ENCODE measurements at places on chromosomes 4 and X. TPM values are rescaled to one million over a fixed set of nuclear protein-coding genes. Genes with fewer than 3 reads are reported as not detected.

The PROM1 gene
- not detected for total RNA-seq

The SPANXA1 gene
- total RNA-seq, result not detected

The PPEF2 gene
- not detected for total RNA-seq

The PDGFRA gene
- total RNA-seq, result 82.1 TPM

The GJB1 gene
- not detected for total RNA-seq

The GIMD1 gene
- total RNA-seq, result not detected

The CT45A5 gene
- not detected for total RNA-seq

The RENBP gene
- 2.1 TPM for total RNA-seq

The IL2RG gene
- total RNA-seq, result not detected

The GCNA gene
- total RNA-seq, result 3.0 TPM

The C1QTNF7 gene
- total RNA-seq, result not detected

The C4orf50 gene
- not detected for total RNA-seq

The GAGE2A gene
- total RNA-seq, result not detected

The TMPRSS11E gene
- total RNA-seq, result 0.05 TPM

The PRSS12 gene
- total RNA-seq, result 120 TPM

The PAGE4 gene
- not detected for total RNA-seq

The XK gene
- total RNA-seq, result under 0.01 TPM

The CHIC1 gene
- 12.2 TPM for total RNA-seq

The CXCL10 gene
- not detected for total RNA-seq

The GLRA3 gene
- not detected for total RNA-seq

The FAM9C gene
- not detected for total RNA-seq

The PACRGL gene
- 31.4 TPM for total RNA-seq

The NEXMIF gene
- under 0.01 TPM for total RNA-seq

The UGT2A1 gene
- total RNA-seq, result not detected

Data from smooth muscle cell of the umbilical artery (primary cell).